Nephron progenitor cell (in vitro differentiated cells): ENCODE measurements at places on chromosomes 4 and X.

DNA sequence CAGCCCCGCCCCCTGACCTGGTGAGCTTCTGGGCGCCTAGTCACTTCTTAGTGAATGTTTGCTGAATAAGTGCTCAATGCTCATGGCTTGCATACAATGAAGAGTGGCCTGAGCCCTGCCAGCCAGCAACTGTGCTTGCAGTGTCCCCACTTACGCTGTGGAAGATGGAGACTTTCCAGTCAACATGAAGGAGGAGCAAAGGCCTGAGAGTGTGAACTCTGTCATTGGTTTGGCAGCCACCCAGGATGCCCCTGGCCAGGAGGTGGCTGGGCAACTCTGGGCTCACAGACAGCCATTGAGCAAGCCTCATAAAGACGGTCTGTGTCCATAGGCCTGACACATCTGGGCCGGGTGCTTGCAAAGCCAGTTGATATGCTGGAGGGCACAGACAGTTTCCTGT lies 72.1 kb upstream of the MAMLD1 start:
- no peak for DNase-seq

GRCh38 chr4:149973181-149973580 lies 105.1 kb upstream of the DCLK2 start:
- DNase-seq: no peak

DNA sequence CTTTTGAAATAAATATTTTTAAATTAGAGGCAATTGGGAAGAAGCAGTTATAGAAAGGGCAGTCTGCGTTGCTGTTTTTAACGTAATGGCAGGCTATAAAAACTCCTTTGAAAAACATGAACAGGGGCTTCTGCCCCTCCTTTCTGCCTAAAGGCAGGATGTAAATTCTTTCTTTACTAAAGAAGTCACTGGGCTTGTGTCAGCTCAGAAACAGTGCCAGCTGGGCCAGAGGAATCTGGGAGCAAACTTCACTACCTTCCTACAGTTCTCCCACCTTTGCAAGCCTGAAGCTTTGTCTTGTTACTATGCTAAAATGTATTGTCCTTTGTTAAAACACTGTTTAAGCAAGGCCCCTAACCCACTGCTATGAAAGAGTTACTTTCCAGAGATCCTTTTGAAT lies 1664.8 kb downstream of the RPA4 start:
- no peak for DNase-seq

DNA sequence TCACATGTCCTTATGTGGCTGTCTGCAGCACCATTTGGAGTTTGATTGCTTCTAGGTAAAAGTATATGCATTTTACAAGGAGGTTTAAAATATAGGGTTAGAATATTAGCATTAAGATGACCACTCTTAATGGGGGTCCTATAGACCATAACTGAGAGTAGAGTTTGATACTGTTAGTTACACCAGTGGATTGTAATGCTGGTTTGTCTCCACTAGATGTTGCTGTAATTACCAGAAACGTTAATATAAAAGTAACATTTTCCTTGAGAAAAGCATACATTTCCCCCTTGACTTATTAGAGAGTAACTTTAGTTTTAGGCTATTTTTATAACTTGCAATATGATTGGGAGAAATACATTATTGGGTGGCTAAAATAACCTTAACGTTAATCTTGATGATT lies 93.0 kb downstream of the ZXDA start:
- DNase-seq: no peak
